ENCODE measurements at places on chromosomes 2 and 18.

- no peak for DNase-seq
These were observed 48.2 kb downstream of the RNF138 start for GRCh38 chr18:32139835-32140283.

GRCh38 chr2:173578404-173579107, 223.9 kb downstream of the CDCA7 start:
- no peak for DNase-seq

GRCh38 chr18:46148810-46149209, 44.6 kb downstream of the HAUS1 start:
- DNase-seq, result peak; percentile 64

GRCh38 chr18:22604986-22605421, 187.3 kb upstream of the CTAGE1 start:
- no peak for DNase-seq

- DNase-seq, result no peak
These were observed 24.8 kb downstream of the LRRFIP1 start for GRCh38 chr2:237652181-237652580.

DNA sequence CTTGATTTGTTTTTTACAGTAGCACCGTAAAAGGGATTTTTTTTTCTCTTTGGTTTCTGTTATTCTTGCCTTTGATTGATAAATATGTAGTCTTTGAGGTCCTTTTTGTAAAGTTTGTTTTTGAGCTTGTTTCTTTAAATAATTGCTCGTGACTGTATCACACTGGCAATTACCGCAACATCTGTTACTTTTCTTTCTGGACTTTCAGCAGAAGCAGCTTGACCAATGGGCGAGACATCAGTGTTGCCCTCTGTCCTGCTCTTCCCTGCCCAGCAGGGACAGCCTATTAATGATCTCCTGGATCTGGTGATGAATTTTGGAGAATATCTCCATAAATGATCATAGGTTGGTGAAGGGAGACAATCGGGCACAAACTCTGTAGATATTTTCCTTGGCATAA, 74.9 kb downstream of the TDRD15 start:
- DNase-seq, result no peak

DNA sequence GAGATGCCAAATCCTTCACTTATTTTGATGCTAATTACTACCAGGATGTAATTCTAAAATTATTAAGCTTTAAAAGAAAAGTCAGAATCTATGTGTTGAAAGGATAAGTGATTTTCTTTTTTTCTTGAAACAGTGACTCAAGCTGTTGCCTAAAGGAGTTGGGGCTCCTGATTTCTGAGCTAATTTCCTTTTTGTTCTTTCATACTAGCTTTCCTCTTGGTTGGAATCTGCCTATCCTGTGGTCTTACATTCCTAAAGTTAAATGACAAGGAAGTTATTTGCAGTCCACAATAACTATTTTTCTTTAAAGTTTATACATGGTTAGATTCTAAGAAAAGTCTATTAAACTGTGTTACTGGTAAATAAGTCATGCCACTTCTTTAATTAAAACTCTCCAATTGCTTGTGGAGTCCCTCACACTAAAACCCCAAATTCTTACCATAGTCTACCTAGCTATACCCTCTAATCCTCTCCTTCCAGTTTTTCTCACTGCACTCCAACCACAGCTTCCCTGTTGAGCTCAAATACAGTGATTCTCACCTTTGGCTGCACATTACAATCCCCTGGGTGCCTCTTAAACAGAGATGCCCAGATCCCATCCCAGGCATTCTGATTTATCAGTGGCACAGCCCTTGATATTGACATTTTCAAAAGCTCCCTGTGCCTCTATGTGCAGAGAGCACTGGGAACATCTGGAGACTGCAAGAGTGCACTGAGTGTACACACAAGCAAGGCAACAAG, 63.3 kb upstream of the EFEMP1 start:
- DNase-seq, result peak; percentile 41

DNA sequence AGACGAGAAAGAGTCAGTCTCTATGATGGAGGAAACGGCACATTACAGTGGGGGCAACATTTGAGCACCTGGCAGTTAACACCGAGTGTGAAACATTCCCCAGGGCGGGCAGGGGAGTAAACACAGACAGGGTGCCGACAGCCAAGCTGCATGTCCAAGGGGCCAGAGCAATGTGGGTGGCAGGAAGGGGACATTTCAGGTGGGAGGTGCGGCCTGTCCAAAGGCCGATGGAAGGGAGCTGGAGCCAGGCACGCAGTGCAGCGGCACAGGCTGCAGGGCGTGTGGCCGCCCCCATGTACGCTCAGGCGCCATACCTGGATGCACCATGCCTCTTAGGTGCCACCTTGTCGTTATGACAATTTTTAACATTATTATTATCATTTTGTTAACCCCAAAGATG, 43.3 kb downstream of the TIMM21 start:
- DNase-seq, result no peak

DNA sequence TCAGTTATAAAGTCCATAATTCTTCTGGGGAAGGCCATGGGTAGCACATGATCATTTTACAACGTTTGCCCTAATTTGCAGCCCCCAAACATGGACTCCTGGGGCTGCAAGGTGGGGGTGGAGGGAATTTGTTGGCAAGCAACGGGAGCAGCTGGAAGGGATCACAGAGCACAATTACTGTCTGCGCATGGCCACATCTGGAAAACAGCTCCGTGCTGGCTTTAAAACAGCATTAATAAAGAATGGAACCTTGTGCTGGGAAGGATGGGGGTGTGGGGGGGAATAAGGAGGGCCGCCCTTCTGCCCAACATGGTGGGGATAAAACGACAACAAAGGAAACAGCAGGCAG, 60.9 kb upstream of the SLC14A2 start:
- no peak for DNase-seq

DNA sequence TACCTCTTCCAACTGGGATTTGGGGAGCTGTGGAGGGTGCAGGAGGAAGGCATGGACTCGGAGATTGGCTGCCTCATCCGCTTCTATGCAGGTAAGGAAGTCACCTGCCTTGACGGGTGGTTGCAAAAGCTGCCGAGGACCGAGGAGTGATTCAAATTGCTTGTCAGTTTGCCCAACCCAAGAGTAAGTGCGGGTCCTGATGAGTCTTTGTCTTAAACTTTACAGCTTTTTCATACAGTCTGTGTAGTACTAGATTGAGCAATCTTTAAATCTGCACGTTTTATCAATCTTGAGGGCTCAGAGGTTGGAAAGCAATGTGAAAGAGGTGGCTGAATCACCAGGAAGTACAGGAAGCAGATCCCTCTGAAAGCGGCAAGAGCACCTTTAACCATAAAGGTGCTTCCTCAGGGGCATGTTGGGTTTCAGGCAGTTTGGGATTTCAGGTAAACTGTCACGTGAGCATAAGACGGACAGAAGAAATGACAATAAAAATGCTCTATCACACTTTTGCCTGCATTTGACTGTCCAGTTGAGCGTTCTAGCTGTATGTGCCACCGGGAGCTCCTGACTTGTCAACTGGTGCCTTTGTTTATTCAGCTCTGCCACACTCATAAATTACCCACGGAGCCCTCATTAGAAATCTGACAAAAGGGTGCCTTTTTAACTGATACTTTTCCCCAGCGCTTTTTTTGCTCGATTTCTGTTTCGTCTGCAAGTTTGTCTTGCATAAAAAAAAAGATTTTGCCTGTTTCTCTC, 2.0 kb downstream of the PHLPP1 start:
- peak; percentile 64 for DNase-seq

DNA sequence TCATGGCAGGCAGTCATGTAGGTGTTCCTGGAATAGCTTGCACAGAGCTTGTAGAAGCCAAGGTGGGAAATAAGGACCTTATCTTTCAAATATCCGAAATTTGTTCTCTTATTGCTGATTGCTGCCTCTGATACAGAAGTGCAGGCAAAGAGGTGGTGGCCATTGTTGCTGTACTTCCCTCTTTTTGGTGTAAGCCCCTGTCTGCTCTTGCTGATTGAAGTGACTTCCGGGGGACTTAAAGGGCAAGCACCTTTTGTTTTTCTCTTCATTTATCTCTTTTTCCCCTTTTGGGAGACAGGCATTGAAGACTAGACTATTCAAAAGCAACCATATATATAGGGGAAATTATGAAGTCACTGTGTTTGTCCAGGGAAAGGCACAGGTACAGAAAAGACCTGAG, 131.6 kb upstream of the OTX1 start:
- DNase-seq, result no peak

DNA sequence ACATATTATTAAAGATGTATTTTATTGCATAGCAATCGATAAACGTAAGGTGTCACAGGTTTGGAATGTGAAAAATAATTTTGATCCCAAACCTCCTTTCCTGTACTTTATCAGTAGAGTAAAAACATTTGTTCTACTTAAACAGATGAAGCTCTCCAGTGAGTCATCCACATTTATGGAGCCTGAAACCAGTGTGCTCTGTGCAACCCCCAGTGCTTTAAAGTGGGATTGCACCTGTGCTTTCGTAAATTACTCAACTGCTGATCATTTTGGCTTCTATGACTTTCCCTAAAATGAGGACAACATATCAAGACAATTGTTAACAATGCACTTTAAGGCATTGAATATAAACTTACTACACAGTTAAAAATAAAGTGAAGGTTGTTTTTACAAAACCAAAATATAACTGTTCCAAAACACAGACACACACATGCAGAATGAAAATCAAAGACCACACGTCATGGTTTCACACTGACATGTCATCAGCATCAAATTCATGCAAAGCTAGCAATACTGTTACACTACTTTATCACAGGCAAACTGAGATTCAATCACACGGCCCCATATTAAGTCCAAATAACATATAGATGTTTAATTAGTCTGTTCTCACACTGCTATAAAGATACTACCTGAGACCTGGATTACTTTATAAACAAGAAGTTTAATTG, 9.7 kb downstream of the TMEM18 start:
- DNase-seq, result peak; percentile 73

GRCh38 chr2:191032588-191033429, 18.8 kb upstream of the STAT1 start:
- DNase-seq, result no peak

DNA sequence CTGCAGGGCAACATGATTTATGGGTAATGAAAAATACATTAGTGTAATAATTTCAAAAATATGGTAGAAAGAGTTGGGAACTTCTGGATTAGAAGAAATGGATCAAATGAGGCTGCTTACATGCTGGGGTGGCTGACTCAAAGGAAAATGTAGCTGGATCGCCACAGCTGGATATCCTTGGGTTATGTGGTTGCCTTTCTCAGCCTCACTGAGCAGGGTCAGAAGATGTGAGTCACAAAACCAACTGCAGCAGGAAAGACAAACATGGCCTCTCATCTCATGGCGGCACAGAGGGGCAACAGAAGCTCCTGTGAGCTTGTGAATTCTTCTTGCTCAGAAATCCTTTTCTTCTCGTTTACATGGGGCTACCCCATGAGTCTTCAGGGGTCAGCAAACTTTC, 317.1 kb upstream of the SPRED2 start:
- peak; percentile 1 for DNase-seq

GRCh38 chr2:122682356-122682755, 926.9 kb downstream of the TSN start:
- no peak for DNase-seq

DNA sequence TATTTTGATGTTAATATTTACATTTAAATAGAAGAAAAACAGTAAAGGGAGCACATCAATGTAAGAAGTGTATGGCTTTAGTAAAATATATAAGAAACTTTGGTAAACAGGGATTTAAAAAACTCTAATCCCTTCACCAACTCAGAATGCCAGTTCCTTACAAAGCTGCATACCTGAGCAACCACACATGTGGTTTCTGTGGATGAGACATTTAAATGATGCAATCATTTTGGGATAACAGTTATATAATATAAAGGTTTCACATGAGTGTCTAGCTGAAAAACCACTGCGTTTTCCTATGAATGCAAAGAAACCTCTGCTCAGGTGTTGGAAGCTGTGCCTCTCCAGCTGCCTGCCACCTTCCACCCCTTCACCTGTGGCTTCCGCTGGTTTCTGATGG, 209.1 kb upstream of the REV1 start:
- DNase-seq, result peak; percentile 81

DNA sequence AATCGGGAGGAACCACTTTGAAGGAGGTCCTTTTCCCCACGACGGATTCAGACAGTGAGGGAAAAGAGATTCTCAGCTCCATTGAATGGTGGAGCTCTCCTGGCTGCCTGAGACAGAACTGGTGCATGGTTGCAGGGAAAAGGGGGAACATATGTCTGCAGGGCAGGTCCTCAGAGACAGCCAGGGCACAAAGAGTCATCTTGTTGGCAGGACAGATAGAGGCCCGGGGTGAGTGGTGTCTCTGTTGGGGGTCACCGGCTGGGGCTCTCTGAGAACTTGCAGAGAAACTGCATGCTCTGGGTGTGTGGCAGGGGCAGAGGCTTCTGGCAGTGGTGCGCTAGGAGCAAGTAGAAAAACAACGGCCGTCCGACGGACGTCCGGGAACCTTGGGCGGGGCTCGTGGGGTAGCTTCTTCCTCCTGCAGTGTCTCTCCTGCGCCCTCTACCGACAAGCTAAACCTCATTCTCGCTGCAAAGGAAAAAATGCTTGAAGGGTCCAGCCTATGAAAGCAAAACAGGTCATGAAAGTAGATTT, 94.3 kb downstream of the CDCA7 start:
- peak; percentile 77 for DNase-seq

DNA sequence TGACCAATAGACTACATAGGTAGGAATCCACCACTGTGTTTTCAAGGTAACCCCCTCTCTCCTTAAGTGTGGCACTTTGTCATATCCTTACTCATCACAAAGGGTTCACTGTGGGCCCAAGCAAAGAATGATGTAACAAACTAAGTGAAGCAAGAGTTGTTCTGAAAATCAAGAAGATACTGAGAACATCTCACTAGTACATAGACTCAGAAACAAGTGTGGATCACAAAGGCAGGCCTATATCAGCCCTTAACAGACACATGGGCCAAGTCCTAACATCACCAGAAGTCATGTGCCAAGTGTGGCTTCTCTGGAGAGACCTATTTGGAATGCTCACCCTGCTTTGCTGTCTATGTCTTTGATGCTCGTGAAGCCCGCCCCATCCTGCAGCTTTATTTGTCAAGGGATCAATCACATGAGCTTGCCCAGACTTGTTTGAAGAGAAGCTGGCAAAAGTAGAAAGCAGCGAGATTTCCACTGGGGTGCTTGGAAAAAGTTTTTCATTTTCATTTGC, 131.2 kb upstream of the TTC39C start:
- peak; percentile 26 for DNase-seq

GRCh38 chr18:42176599-42176998, 221.6 kb downstream of the PIK3C3 start:
- DNase-seq, result no peak

DNA sequence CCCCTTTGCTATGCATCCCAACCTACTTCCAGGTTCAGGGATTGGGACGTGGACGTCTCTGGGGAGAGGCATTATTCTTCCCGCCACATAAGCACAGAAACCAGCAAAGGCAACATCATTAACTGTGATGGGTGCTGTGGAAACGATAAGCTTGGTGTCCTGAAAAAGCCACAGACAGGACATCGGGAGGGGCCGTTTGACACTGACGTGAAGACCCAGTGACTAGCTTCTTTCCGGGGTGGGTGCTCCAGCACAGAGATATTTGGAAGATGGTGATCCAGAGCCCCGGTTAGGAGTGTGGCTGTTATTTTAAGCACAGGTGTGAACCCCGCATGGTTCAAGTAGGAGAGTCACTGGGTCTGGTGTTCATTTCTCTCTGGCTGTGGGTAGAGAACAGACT, 163.8 kb upstream of the HDAC4 start:
- no peak for DNase-seq

GRCh38 chr2:145408980-145409379, 889.1 kb upstream of the ZEB2 start:
- DNase-seq, result no peak

All from AG10803 (cell line).